Suppressor macrophage treated with lipopolysaccharide for 1 hour (primary cell): ENCODE measurements at places on chromosomes 6 and 20.

DNA sequence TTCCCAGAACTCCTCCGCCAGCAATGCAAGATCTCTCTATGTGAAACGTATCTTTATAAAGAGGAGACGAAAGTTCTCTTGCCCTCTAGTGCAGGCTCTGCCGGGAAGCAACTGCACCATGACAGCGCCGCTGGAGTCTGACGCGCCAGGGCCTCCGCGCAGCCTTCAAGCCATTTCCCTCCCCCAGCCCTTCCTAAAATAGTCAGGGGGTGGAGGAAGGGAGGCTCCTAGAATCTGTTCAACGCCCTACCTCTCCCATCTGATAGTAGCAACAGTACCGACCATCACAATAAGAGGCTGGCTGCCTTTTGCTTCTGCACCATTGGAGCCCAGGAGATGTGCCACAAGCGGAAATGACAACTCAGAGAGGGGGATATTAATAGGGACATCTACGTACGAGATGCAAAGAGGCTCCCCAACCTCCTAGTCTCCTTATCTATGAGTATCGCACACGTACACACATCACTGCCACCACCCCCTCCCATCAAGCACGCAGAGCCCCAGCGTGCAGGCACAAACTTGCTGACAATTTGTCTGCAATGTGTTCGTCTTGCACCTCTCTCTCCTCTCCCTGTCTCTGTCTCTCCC is 1.0 kb downstream of the SYNE1 start:
- DNase-seq: peak; percentile 6

- no peak for DNase-seq
Measured at GRCh38 chr6:1233924-1234323, 78.0 kb upstream of the FOXQ1 start.

GRCh38 chr6:162442687-162443086 is 284.9 kb downstream of the PRKN start:
- DNase-seq: no peak

GRCh38 chr20:37725855-37726254 is 32.0 kb downstream of the CTNNBL1 start:
- no peak for DNase-seq
